ENCODE measurements at places on chromosomes 4 and X.

DNA sequence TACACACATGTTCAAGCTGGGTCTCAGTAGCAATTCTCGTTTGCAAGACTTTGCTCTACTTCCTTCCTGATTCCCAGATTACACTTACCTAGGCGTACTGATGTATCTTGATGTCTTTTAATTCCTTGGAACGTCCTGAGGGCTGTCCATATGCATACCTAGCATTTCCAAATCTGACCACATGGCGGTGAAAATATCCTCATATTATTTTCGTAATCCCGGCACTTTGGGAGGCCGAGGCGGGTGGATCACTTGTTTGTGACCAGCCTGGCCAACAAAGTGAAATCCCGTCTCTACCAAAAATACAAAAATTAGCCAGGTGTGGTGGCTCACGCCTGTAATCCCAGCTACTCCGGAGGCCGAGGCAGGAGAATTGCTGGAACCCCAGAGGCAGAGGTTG is 1786.3 kb upstream of the TENM3 start:
- H3K36me3 ChIP-seq = no peaks in the 10 kb centered on the region
- no peak overlapping the region for H3K27ac ChIP-seq
- no peak for DNase-seq
- no peak overlapping the region for H3K4me3 ChIP-seq
- H3K4me1 ChIP-seq = no peaks in the 10 kb centered on the region

DNA sequence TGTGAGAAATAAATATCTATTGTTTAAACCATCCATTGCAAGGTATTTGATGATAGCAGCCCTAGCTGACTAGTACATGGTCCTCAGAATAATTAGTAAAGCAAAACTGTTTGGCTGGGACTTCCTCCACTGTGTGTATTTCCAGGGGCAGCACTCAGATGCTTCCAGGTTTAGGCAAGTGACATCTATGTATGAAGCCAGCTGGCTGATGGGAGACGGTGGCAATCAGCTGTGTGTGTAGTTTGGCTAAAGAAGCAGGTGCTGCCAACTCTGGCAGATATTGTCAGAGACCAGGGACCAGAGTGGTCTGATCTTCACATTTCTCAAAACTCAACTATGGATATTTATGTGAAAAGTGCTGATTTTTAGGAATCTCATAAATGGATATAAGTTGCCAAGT is 19.1 kb downstream of the HS3ST1 start:
- H3K27me3 ChIP-seq = no peaks in the 10 kb centered on the region
- no peak overlapping the region for H3K4me3 ChIP-seq
- no peak overlapping the region for H3K27ac ChIP-seq
- H3K36me3 ChIP-seq = no peaks in the 10 kb centered on the region
- H3K4me1 ChIP-seq = no peaks in the 10 kb centered on the region

- no peak overlapping the region for H3K4me3 ChIP-seq
- H3K4me1 ChIP-seq = no peaks in the 10 kb centered on the region
- H3K36me3 ChIP-seq = no peaks in the 10 kb centered on the region
- no peak for DNase-seq
- H3K27ac ChIP-seq = no peak overlapping the region
Measured at GRCh38 chr4:164345756-164346155, 408.2 kb upstream of the SMIM31 start.

GRCh38 chr4:87895964-87896621 is 63.3 kb downstream of the MEPE start:
- DNase-seq = no peak
- no peaks in the 10 kb centered on the region for H3K4me1 ChIP-seq
- H3K4me3 ChIP-seq = no peak overlapping the region
- no peaks in the 10 kb centered on the region for H3K36me3 ChIP-seq
- H3K27me3 ChIP-seq = no peaks in the 10 kb centered on the region

DNA sequence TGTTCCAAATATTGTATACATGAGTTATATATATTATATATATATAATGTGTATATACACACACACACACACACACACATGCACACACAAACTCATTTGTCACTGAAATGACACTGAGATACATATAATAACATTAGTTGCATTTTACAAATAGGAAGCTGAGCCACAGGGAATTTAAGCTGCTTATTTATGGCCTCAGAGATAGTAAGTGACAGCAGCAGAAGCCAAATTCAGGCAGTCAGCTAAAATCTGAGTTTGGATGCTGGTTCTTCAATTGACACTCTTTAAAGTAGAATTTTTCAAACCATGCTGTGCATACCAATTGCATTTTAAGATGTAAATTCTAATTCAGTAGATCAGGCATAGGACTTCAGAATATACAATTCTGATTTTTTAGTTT is 163.3 kb upstream of the CTSO start:
- H3K27ac ChIP-seq = no peak overlapping the region
- DNase-seq = no peak
- H3K4me3 ChIP-seq = no peak overlapping the region
- no peaks in the 10 kb centered on the region for H3K4me1 ChIP-seq
- no peaks in the 10 kb centered on the region for H3K36me3 ChIP-seq
- H3K27me3 ChIP-seq = no peaks in the 10 kb centered on the region

GRCh38 chr4:81471298-81471587 is 464 bp downstream of the RASGEF1B start:
- DNase-seq = no peak
- no peaks in the 10 kb centered on the region for H3K27me3 ChIP-seq
- H3K4me3 ChIP-seq = peak overlapping the region; percentile 95
- H3K36me3 ChIP-seq = no peaks in the 10 kb centered on the region
- H3K27ac ChIP-seq = peak overlapping the region; percentile 95
- peaks cover 11% of the 10 kb centered on the region for H3K4me1 ChIP-seq

- H3K27me3 ChIP-seq = no peaks in the 10 kb centered on the region
- H3K4me1 ChIP-seq = no peaks in the 10 kb centered on the region
- DNase-seq = no peak
- no peak overlapping the region for H3K27ac ChIP-seq
- no peak overlapping the region for H3K4me3 ChIP-seq
- no peaks in the 10 kb centered on the region for H3K36me3 ChIP-seq
Measured at GRCh38 chr4:157838366-157838765, 334.5 kb downstream of the GASK1B start.

GRCh38 chrX:39450234-39450977 is 647.4 kb downstream of the BCOR start:
- no peaks in the 10 kb centered on the region for H3K36me3 ChIP-seq
- no peaks in the 10 kb centered on the region for H3K27me3 ChIP-seq
- H3K4me1 ChIP-seq = no peaks in the 10 kb centered on the region

DNA sequence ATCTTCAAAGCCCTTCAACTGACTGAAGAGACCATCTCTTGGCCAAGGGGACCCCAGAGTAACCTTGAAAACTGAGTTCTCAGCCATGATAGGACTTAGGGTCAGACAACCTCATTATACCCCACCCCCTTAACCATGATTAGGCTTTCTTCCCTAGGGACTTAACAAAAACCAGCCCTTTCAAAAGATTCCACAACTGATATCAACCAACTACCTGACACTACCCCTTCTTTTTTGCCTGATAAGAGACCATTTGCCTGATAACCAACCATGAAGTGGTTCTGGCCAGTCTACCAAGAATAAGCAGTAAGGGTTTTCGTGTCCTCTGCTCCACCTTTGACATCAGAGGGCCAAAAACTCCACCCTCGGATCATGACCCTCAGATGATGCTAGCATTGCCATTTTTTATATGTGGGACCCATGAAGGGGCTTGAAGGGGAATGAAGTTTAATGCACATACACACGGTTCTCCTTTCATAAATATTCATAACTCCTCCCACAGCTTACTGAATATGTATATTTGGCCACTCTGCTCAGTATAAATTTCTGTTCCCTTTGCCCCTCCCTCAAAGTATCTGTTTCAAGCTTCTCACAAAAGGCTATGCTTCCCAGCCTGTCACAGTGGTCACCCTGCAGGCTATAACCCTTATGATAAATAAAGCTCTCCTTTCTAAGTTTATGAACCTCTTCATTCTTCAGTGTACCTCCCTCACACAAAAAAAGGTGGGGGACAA is 12.3 kb downstream of the TBCK start:
- no peaks in the 10 kb centered on the region for H3K27me3 ChIP-seq
- H3K36me3 ChIP-seq = peaks cover 13% of the 10 kb centered on the region
- no peak overlapping the region for H3K27ac ChIP-seq
- DNase-seq = no peak
- no peaks in the 10 kb centered on the region for H3K4me1 ChIP-seq

- H3K36me3 ChIP-seq = no peaks in the 10 kb centered on the region
- H3K4me3 ChIP-seq = no peak overlapping the region
- no peaks in the 10 kb centered on the region for H3K27me3 ChIP-seq
- no peak overlapping the region for H3K27ac ChIP-seq
- no peak for DNase-seq
Measured at GRCh38 chrX:65920620-65921019, 119.3 kb downstream of the VSIG4 start.

GRCh38 chrX:29580560-29580959 is 634.8 kb upstream of the MAGEB2 start:
- no peaks in the 10 kb centered on the region for H3K27me3 ChIP-seq
- no peak for DNase-seq
- no peak overlapping the region for H3K4me3 ChIP-seq
- H3K27ac ChIP-seq = no peak overlapping the region
- H3K4me1 ChIP-seq = no peaks in the 10 kb centered on the region

DNA sequence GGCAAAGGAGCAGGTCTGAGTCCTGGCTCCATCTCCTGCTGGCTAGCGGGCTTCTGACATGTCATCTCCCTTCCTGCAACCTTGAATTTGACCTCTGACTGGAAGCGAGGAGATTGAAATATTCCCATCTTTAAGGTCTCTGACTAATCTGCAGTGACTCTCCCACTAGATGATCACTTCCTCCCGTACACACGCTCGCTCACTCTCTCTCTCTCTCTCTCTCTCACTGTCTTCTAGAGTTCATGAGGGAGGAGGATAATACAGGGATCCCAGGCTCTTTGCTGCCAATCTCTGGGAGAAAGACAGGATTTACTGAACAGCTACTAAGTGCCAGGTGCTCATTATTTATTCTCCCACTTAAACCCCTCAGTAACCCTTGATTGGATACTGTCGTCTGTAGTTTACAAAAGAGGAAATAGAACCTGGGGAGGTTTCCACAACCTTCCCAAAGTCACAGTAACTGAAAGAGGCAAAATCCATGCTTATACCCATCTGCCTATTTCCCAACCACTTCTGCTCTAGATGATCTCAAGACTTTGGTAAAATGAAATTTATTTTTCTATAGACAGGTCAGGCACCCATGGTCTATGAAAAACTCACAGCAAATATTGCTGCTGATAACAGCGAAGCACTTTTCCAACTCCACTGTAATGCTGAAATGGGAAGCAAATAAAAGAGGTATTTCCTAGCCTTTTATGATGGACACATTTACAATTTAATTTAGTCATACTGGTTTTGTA is 193.5 kb upstream of the C1QTNF7 start:
- no peak overlapping the region for H3K27ac ChIP-seq
- H3K27me3 ChIP-seq = no peaks in the 10 kb centered on the region
- no peak for DNase-seq
- H3K4me3 ChIP-seq = no peak overlapping the region
- H3K4me1 ChIP-seq = peaks cover 10% of the 10 kb centered on the region

DNA sequence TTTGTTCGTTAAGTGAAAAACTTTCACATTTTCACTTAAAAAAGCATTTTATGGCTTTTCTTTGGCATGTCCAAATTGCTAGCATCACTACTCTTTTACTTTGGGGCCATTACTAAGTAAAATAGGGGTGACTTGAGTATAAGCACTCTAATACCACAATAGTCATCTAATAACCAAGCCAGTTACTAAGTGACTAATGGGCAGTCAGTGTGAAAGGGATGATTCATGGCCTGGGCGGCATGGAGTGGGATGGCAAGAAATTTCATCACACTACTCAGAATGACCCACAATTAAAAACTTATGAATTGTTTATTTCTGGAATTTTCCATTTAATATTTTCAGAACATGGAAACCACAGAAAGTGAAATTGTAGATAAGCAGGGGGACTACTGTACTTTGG is 60.9 kb downstream of the BMP15 start:
- H3K27me3 ChIP-seq = no peaks in the 10 kb centered on the region
- no peaks in the 10 kb centered on the region for H3K4me1 ChIP-seq
- no peak overlapping the region for H3K27ac ChIP-seq
- no peak overlapping the region for H3K4me3 ChIP-seq

- H3K27me3 ChIP-seq = no peaks in the 10 kb centered on the region
- H3K4me1 ChIP-seq = peaks cover 8% of the 10 kb centered on the region
- no peak overlapping the region for H3K27ac ChIP-seq
- peaks cover 44% of the 10 kb centered on the region for H3K36me3 ChIP-seq
Measured at GRCh38 chrX:71128166-71128833, 9.9 kb downstream of the MED12 start.

GRCh38 chr4:114318309-114318708 is 280.3 kb upstream of the UGT8 start:
- DNase-seq = no peak
- H3K27ac ChIP-seq = no peak overlapping the region
- H3K27me3 ChIP-seq = no peaks in the 10 kb centered on the region
- no peaks in the 10 kb centered on the region for H3K36me3 ChIP-seq
- H3K4me3 ChIP-seq = no peak overlapping the region

DNA sequence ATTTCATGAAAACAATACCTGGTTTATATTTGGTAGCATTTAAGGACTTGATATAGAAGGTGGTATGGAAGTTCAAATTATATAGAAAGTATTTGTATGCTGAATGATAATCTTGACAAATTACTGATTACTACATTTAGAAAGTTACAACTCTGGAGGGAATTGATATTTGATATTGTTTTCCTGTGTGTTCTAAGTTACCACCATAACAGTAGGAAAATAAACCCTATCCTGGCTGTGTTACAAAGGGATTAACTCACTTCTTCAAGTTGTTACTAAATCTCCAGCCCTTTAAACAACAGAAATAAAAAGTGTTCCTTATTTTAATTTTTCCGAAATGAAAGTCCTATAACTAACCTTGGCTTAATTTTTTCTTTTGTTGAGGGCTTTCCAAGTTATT is 36.6 kb downstream of the FHL1 start:
- H3K36me3 ChIP-seq = no peaks in the 10 kb centered on the region
- H3K4me3 ChIP-seq = no peak overlapping the region
- H3K4me1 ChIP-seq = no peaks in the 10 kb centered on the region
- no peaks in the 10 kb centered on the region for H3K27me3 ChIP-seq
- no peak overlapping the region for H3K27ac ChIP-seq

DNA sequence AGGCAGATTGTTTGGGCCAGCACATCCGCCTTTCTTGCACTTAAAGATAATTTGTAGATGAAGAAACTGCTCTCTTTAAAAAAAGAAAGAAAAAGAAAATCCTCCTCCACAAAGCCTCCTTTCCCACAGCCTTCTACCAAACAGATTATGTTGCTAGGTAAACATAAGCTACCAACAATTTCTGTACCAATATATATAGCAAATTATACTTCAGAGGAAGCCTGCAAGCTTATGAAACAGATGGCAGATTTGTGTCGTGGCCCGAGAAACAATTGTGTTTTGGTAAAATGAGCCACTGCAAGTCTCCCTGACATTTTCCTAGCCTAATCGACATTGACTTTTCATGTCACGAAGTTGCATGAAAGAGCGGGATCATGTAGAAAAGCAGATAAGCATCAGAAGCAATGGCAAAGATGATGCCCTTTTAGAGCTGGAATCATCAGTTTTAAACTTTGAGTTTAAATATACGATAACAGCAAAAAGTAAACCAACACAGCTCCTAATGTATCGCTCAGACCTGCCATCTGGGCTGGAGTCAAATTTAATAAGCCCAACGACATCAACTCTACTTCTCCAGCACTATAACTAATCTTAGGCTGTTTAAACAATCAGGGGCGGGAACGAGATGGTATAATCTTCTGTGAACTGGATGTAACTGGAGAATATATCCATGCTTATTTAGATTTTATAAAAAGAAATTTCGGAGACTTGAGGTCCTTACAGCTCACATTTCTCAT is 94.9 kb upstream of the PLAC1 start:
- no peaks in the 10 kb centered on the region for H3K36me3 ChIP-seq
- no peak overlapping the region for H3K27ac ChIP-seq
- no peak overlapping the region for H3K4me3 ChIP-seq
- no peaks in the 10 kb centered on the region for H3K4me1 ChIP-seq
